ENCODE measurements at places on chromosomes 11 and 22.

- DNase-seq: no peak
Observed at GRCh38 chr11:61454520-61454919, 24.6 kb downstream of the SDHAF2 start.

GRCh38 chr11:112587664-112588063 is 327.0 kb upstream of the PLET1 start:
- DNase-seq: no peak

- DNase-seq: no peak
Observed at GRCh38 chr11:116948391-116948790, 111.0 kb upstream of the APOA1 start.

DNA sequence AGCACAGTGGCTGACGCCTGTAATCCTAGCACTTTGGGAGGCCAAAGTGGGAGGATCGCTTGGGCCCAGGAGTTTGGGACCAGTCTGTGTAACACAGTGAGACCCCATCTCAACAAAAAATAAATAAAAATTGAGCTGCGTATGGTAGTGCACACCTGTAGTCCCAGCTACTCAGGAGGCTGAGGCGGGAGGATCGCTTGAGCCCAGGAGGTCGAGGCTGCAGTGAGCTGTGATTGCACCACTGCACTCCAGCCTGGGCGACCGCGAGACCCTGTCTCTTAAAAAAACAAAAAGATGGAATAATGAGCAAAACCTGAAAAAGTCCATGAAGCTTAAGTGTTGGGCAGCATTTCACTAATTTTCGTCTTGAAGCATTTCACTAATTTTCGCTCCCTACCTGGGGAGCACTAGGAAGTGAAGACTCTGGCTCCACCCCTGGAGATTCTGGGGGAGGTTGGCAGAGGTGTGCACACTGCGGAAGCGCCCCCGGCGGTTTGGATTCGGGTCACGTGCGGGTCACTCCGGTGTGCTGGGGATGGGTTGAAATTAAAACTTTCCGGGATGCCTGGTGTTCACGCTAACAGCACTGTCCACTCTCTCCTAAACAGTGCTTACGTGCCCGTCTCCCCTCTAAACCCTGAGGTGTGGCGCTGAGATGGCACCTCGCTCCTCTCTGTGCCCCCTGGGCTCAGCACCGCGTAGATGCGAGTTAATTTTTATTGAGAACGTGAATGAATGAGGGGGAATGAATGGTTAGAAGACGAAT is 906 bp upstream of the NAA40 start:
- DNase-seq: no peak

DNA sequence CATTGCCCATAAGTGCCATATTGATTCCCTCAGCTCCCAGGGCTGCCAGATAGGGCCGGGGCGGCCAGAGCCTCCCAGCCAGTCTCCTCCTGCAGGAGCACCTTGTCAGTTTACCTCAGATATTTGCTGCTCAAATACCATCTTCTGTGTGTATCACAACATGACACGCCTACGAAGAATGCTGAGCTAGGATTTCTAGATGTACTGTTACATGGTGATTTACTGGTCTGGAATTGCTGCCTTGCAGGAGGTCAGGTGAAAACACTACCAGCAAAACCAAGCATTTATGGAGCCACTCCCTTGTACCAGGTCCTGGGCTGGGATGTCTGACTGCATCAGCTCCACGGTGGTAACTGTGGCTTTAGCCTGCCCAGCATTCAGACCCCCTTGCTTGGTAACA is 11.8 kb downstream of the MICAL3 start:
- DNase-seq: no peak

DNA sequence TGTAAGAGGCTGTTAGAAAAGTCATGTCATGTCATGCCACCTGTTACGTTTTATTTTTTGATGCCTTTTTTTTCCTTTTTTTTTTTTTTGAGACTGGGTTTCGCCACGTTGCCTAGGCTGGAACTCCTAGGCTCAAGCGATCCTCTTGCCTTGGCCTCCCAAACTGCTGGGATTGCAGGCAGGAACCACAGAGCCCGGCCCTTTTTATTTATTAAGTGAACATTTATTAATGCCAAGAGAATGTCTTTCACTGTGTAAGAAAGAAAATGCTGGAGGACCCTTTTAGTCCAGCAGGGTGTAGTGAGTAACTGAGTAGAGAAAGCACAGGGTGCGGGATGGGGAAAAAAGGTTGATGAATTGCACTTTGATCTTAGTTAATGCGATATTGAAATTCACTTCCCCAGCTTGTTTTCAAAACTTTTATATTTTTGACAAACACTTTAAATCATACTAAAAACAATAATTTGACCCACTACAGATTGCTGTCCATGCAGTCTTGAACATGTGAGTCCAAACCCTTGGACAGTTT is 2.3 kb upstream of the XBP1 start:
- DNase-seq: no peak

- no peak for DNase-seq
Observed at GRCh38 chr11:60084631-60085273, 3.7 kb upstream of the MS4A2 start.

DNA sequence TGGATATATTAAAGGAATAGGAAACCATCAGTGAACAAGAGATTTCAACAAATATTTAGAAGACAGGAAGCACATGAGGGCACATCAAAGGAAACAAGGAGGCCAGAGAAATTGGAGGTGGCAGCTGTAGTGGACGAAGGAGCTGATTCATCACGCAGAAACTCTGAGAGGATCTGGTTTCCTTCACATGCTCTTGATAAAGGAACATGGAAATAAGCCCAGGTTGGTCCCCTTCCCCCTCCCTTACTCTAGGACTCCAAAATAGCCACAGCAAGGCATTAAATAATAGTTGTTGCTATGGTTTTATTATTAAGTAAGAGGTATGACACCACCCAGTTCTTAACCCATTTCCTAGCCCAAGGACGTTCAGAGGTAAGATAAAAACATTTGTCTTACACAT is 11.3 kb downstream of the IZUMO1R start:
- DNase-seq: no peak

DNA sequence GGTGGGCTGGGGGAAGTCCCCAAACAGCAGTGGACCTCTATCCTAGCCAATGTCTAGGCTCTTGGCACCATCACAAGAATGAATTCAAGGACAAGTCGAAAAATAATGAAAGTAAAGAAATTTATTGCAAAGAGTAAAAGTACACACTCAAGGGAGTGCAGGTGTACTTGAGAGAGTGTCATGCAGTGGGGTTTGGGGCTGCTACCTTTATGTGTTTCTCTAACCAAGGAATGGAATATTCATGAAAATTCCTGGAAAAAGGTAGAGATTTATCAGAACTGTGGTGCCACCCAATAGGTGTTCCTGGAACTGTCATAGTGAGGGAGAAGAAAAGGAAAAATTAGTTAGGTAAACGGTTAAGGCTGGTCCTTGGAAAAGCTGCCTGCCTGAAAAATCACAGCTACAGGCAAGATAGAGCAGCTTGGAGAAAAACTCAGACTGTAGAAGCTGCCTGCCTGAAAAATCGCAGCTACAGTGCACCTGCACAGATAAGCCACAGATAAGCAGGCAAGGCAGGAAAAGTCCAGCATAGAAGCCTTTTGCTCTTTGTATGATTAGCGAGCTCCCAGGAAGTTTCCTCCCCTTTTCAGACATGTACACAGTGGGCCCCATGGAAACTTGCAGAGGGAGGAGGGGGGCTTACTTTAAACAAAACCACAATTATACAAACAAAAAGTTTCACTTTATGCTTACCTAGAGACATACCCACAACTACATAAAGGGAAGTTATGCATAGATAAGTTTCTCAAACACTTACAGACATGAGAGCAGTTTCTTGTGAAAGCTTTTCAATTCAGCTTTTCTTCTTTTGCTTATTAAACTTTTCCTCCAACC is 71.4 kb upstream of the B3GNT6 start:
- DNase-seq: no peak

GRCh38 chr22:38189104-38189503 is 7.5 kb upstream of the PLA2G6 start:
- DNase-seq: no peak

- no peak for DNase-seq
Observed at GRCh38 chr11:47280099-47280498, 10.2 kb downstream of the MADD start.

DNA sequence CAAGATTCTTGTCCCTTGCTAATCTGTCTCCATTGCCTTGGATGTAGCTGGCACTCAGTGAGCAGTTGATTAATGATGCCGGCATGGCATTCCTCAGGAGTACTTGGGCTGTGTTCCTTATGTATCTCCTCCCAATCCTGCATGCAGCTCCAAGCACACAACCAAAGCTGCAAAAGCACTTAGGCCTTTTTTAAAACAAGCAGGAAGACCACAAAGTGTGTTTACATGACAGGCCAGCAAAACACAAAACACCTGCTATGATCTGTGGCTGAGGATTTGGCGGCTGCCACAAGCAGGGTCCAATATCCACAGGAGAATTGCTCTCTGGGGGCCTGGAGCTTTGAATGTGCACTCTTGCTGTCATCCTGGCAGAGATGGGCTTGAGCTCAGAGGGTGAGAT is 8.9 kb downstream of the ABTB2 start:
- no peak for DNase-seq

DNA sequence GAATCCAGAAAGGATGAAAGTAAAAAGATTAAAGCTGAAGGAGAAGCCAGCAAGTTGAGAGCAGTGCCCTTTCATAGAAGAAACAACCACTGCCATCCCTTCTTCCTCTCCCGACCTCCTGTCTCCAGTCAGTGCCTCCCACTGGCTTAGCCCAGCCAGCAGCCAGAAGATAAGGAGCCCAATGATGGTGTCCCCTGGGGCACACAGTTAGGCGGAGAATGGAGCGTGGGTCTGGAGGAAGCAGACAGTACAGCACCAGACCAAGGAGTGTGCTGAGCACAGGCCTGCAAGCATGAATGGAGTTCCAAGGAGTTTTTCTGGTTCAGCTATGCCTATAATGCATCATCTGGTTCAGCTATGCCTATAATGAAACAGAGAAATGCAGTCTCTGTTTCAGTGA is 54.3 kb upstream of the TNRC6B start:
- no peak for DNase-seq

DNA sequence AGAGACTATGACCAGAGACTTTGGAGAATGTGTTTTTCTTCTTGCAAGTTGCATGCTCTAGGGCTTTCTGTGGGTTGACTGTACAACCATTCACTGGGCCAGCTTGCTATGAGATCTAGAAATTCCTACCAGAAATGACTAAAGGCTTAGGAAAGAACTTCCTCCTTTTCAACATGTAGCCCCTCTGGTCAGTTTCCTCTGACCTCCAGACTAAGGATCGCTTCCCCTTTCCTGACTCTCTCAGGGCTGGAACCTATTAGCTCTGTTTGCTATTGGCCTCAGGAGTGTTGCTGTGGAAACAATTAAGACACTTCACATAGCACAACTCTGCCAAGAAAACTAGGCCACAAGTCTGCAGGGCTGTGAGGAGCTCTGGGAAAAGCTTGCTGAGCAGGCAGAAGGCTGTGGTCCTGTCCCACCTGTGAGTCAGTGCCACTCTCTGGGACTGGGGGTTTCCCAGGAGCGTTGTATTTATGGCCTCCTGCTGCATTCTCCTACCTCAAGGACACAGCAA is 10.7 kb downstream of the CRY2 start:
- DNase-seq: peak; percentile 59

DNA sequence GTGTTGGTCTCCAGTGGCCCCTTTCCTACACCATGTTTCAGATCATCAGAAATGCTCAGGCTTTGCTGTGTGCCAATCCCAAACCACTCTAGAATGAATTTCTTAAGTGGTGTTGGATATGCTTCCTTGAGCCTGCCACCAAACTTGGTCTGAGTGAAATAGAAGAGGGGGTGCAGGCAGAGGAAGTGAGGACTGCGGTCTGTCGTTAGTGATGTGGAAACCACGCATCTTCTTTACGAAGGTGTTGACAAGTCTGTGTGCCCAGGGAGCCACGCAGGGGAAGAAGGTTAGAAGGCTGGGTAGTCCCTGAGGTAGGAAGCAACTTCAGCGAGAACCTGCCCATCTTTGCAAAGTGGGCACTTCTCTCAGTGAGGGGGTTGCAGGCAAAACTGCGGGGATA is 187.4 kb upstream of the NAV2 start:
- DNase-seq: no peak

DNA sequence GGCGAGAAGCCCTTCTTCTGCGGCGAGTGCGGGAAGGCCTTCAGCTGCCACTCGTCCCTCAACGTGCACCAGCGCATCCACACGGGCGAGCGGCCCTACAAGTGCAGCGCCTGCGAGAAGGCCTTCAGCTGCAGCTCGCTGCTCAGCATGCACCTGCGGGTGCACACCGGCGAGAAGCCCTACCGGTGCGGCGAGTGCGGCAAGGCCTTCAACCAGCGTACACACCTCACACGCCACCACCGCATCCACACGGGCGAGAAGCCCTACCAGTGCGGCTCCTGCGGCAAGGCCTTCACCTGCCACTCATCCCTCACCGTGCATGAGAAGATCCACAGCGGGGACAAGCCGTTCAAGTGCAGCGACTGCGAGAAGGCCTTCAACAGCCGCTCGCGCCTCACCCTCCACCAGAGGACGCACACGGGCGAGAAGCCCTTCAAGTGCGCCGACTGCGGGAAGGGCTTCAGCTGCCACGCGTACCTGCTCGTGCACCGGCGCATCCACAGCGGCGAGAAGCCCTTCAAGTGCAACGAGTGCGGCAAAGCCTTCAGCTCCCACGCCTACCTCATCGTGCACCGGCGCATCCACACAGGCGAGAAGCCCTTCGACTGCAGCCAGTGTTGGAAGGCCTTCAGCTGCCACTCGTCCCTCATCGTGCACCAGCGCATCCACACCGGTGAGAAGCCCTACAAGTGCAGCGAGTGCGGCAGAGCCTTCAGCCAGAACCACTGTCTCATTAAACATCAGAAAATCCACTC is 12.2 kb downstream of the ZNF74 start:
- no peak for DNase-seq

GRCh38 chr22:48603621-48604320 is 1223.9 kb downstream of the BRD1 start:
- DNase-seq: peak; percentile 65

DNA sequence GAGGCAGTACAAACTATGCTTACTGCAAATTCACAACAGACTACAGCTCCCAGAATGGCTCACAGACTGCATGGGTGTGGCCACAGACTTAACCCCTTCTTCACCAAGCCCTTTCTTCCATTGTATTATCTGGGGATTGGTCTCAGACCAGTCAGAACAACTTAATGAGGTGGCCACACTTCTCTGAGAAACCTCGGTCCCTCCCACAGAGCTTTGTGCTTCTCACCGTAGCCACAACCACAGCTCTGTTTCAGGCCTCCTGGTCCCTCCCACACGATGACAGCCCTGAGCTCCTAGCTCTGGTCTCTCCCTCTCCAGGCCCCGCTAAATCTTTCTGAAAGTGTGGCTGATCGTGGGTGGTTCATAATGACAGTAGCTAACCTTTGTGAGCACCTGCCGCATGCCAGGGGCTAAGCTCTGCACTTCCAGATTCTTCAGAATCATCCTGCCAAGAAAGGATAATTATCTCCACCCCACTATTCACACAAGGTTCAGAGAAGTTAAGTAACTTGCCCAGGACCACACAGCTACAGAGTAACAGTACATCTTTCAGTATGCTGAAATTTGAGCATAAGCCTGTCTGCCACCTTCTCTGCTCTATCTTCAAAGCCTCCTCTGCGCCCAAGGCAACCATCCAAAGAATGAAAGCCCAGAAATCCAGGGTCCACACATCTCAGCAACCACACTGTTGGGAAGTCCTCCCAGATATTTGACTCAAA is 5.4 kb downstream of the PDE2A start:
- DNase-seq: no peak

GRCh38 chr11:914204-914603 is 3.6 kb upstream of the CHID1 start:
- DNase-seq: no peak

Data from midbrain (tissue), 1 donor.